ENCODE measurements at places on chromosomes 16 and 17.

DNA sequence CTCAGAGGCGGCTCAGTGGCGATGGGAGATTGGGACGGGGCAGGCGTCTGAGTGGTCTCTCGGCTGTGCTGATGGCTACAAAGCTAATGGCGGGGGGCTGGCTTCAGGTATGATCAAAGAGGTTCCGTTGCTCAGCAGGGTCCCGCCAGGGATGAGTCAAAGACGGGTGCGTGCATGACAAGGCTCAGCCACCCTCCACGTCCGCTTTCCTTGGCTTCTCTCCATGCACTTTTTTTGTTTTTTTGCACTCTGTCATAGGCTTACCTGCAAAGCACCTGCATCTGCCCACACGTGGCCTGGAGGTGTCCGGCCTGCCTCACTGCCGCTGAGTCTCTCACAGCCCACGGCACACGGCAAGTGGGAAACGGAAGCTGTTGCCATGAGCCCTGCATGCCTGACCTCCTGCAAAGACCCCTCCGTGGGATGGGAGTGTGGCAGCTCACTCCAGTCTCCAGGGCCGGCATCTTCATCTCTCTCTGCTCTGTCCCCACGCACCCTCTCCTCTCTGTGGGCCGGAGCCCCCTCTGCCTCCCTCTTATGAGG lies 85.5 kb upstream of the ZNF469 start:
- H3K4me3 ChIP-seq, result no peak overlapping the region
- no peaks in the 10 kb centered on the region for H3K4me1 ChIP-seq
- H3K36me3 ChIP-seq, result no peaks in the 10 kb centered on the region
- no peaks in the 10 kb centered on the region for H3K27me3 ChIP-seq

DNA sequence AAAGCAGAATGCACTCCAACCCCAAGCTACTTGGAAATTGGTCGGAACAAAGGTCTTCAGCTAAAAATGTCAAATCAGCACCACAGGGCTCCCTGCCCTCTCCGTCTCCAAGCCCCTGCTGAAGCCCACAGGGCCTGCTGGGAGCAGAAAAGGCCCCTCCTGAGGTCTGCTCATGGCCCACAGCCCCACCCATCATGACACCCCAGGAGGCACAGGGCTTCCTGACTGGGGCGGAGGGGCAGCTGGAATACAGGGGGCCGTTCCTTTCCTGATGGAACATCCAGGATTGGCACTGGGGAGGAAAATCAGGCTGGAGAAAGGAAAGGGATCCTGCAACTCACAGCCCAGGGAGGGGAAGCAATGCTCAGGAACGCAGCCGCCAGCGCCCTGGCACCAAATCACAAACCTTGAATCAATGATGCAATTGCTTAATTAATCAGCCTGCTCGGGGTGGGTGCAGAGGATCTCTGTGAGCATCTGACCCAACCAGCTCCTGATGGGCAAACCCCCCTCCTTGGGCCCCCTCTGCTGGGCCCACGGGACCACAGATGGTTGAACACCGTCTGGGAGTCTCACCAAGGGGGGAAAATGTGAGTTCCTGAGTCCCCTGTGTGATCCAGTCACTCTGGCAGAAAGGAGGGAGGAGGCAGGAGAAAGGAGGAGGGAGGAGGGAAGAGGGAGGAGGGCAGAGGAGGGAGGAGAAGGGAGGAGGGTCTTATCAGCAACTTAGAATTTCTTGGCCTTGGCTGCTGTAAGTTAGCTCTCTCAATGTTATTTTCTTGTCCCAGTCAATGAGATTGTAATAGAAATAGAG lies 155.5 kb downstream of the ZNF423 start:
- H3K4me3 ChIP-seq, result no peak overlapping the region
- no peaks in the 10 kb centered on the region for H3K36me3 ChIP-seq
- no peaks in the 10 kb centered on the region for H3K27me3 ChIP-seq
- DNase-seq, result no peak
- no peaks in the 10 kb centered on the region for H3K4me1 ChIP-seq

DNA sequence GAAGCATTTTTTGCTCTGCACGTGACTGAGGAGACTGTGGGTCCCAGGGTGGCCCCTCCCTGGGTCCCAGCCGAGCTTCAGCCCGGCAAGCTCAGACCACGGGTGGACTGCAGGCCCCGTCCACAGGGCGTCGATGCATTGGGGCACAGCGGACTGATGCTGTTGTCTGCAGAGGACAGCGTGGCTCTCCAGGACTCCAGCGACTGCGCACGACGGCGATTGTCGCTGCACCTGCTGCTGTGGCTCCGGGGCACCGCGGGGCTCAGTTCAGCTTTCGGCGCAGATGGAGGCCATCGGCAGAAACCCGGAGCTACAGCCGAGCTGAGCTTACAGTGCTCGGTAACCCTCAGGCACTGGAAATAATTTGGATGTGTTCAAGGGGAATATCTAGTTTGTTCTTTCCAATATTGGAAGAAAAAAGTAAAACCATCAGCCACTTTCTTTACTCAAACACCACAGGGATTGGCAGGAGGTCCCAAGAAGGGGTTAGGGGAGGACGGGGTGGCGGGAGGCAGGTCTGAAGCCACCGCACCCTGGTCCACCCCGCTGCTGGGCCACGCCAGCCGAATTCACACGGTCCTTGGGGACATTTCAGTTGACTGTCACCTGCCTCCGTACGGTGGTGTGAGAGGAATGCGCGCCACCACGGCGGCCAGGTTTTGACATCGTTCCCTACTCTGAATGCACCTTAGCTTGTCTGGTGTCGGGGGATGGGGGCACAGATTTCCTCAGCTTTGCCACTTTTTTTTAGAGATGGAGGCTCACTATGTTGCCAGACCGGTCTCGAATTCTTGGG lies 88.7 kb upstream of the RPH3AL start:
- H3K27ac ChIP-seq, result no peak overlapping the region
- H3K27me3 ChIP-seq, result no peaks in the 10 kb centered on the region
- no peaks in the 10 kb centered on the region for H3K4me1 ChIP-seq
- peaks cover 35% of the 10 kb centered on the region for H3K36me3 ChIP-seq

DNA sequence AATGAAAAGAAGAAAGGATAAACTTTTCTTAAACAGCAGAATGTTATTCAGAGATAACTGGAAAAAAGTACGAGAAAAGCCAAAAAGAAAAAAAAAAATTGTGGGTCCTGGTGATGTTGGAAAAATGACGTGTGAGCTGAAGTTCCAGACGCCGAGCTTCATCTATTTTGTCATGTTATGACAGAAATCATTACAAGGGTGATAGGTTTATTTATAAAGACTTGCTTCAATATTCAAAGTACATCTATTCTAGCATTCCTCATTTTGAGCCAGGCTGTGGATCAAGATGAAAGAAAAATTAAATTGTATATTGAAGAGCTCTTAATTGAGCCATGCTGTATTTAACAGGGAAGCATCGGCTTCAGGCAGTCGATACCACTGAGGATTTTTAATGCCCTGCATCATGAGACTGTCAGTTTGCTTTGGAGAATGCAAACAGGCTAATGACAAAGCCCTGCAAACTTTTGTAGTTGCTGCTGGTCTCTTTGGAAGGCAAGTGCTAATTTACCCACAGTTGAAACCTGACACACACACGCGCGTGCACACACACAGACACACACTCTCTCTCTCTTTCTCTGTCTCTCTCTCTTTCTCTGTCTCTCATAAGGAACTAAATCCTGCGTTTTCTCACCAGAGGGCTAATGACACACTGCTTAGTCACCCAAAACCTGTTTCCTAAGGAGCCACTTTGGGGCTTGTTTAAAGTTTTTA lies 110.7 kb downstream of the WWOX start:
- H3K4me1 ChIP-seq, result no peaks in the 10 kb centered on the region
- no peak overlapping the region for H3K4me3 ChIP-seq
- no peak for DNase-seq
- no peak overlapping the region for H3K27ac ChIP-seq
- H3K27me3 ChIP-seq, result no peaks in the 10 kb centered on the region
